ENCODE measurements at places on chromosomes 5 and 9.

DNA sequence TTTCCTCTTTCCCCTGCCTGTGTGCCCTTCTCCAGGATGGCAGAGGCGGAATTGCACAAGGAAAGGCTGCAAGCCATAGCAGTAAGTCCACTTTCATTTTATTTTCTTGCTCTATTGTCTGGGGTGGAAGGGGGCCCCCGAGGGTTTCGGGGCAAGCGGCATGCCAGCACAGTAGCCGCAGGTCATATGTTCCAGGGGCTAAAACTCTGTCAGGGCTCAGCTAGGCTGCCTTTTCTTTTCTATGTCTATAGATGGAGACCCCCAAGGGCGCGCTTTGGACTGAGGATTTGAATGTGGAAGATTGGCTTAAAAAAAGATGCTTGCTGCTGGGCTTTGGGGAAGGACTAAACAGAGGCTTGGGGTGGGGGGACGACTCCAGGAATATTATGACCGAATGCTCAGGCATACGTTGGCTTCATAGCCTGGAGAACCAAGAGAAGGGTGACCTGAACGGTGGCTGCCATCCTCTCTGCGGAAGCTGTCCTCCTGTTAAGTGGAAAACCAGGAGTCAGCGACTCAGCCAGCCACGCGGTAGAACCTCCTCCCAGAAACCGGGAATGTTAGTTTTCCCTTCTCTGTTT, 545 bp downstream of the PALM2AKAP2 start:
- DNase-seq, result peak; percentile 63
- no peaks in the 10 kb centered on the region for H3K36me3 ChIP-seq
- H3K27ac ChIP-seq, result peak overlapping the region; percentile 20
- H3K4me3 ChIP-seq, result peak overlapping the region; percentile 76
- H3K27me3 ChIP-seq, result no peaks in the 10 kb centered on the region
- H3K4me1 ChIP-seq, result peaks cover 3% of the 10 kb centered on the region

DNA sequence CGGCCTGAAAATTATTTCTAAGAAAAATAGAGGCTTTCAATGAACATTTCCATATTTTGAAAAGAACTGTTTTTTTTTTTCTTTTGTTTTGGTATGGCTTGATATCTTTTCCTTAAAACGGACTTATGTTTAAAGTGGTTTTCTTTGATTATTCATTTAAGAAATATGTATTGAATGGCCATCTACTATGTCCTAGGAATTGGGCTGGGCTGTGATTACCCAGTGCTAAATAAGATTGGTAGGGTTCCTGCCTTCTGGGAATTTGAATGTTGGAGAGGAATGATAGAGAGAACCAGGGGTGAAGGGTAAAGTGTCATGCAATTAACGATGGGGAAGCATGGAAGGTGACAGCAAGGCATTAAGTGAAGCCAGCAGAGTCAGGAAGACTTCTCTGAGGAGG, 33.2 kb downstream of the TNFSF8 start:
- no peaks in the 10 kb centered on the region for H3K27me3 ChIP-seq
- no peak overlapping the region for H3K27ac ChIP-seq
- no peaks in the 10 kb centered on the region for H3K36me3 ChIP-seq
- H3K4me1 ChIP-seq, result no peaks in the 10 kb centered on the region
- H3K4me3 ChIP-seq, result no peak overlapping the region
- no peak for DNase-seq

GRCh38 chr9:14616188-14616982, 76.8 kb downstream of the ZDHHC21 start:
- H3K4me1 ChIP-seq, result no peaks in the 10 kb centered on the region
- H3K36me3 ChIP-seq, result no peaks in the 10 kb centered on the region
- DNase-seq, result peak; percentile 66
- no peak overlapping the region for H3K27ac ChIP-seq
- H3K27me3 ChIP-seq, result no peaks in the 10 kb centered on the region

- no peaks in the 10 kb centered on the region for H3K27me3 ChIP-seq
- H3K27ac ChIP-seq, result no peak overlapping the region
- H3K4me1 ChIP-seq, result no peaks in the 10 kb centered on the region
- no peak for DNase-seq
Observed at GRCh38 chr5:114393159-114393558, 31.3 kb downstream of the KCNN2 start.

GRCh38 chr5:59348189-59348588, 545.3 kb downstream of the PDE4D start:
- H3K4me1 ChIP-seq, result no peaks in the 10 kb centered on the region
- DNase-seq, result no peak
- H3K4me3 ChIP-seq, result no peak overlapping the region
- H3K27me3 ChIP-seq, result no peaks in the 10 kb centered on the region
- H3K36me3 ChIP-seq, result no peaks in the 10 kb centered on the region

DNA sequence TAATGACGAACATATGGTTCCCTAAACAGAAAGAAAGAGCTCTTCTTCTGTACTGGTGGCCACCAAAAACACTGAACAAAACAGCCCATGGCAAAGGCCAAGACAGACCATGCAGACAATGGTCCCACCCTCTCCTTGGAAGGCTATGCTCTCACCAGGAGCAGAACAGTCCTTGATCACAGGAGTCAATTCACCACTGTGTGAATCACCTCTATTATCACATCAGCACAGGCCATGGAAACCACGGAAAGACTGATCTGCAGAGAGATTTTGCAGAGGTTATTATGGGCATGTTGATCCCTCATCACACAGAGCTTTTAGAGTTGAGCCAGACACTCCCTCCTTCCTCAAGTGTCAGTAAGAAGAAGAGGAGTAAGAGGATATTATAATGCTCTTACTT, 134.0 kb upstream of the RASEF start:
- DNase-seq, result no peak
- peaks cover 4% of the 10 kb centered on the region for H3K4me1 ChIP-seq
- no peaks in the 10 kb centered on the region for H3K36me3 ChIP-seq

DNA sequence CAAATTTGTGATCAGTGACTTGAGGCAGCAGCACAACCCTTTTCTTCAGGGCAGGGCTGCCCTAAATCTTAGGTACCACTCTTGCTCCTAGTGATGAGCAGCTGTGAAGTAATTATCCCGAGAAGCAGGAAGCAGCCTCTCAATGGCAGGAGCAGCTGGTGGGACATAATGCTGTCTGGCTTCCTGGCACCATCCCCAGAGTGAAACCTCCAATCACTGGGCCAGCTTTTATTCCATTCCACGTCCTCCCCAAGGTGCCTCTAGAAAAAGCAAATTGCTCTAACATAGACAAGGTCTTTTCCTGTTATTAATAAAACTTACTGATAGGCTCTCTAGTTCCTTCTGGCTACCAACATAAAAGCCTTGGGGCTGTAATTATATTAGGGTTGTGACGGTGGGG, 154.0 kb downstream of the FRMD3 start:
- no peaks in the 10 kb centered on the region for H3K36me3 ChIP-seq
- H3K4me1 ChIP-seq, result no peaks in the 10 kb centered on the region
- H3K27ac ChIP-seq, result no peak overlapping the region

DNA sequence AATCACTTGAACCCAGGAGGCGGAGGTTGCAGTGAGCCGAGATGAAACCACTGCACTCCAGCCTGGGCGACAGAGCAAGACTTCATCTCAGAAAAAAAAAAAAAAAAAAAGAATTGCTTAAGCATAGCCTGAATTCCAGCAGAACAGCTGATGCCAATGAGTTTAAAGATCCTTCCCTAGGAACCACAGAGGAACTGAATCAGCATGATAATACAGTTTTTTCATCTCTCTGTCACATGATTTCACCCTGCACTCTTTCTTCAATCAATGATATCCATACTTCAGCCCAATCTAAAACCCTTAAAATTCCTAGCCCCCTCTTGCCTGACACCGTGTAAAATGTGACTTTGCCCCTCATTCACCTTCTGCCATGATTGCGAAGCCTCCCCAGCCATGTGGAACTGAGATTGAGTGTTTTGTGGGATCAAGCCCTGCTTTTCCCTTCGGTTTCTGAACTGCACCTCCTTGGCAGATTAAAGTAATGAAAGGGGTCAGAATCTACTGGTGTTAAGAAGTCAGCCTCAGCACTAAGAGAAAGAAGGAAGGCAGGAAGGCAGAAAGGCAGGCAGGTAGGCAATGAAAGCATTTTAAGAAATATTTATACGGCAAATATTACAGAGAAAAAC, 20.9 kb upstream of the DMXL1 start:
- H3K27me3 ChIP-seq, result no peaks in the 10 kb centered on the region
- H3K4me3 ChIP-seq, result no peak overlapping the region
- H3K4me1 ChIP-seq, result peaks cover 2% of the 10 kb centered on the region
- H3K27ac ChIP-seq, result peak overlapping the region; percentile 38
- peak; percentile 54 for DNase-seq
- no peaks in the 10 kb centered on the region for H3K36me3 ChIP-seq

GRCh38 chr5:130213607-130214006, 309.3 kb downstream of the CHSY3 start:
- H3K27ac ChIP-seq, result no peak overlapping the region
- no peaks in the 10 kb centered on the region for H3K27me3 ChIP-seq
- H3K36me3 ChIP-seq, result no peaks in the 10 kb centered on the region
- H3K4me3 ChIP-seq, result no peak overlapping the region
- H3K4me1 ChIP-seq, result no peaks in the 10 kb centered on the region
- peak; percentile 39 for DNase-seq

DNA sequence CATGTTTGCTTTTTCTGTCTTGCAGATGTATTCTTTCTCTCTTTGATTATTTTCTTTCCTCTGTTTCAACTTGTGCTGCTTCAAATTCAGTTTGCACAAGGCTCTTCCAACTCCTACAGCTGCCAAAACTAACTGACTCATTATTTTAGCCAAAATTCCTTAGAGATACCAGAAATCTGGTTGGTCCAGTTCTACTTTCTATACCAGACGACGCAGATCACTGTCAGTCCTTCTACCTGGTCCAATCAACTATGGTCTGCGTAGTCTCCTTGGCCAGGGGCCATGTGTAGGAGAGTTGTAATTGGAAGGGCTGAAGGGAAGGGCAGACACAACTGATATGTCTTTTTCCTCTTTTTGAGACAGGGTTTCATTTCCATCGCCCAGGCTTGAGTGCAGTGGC, 51.9 kb upstream of the JAK2 start:
- peak overlapping the region; percentile 67 for H3K4me3 ChIP-seq
- H3K4me1 ChIP-seq, result peaks cover 3% of the 10 kb centered on the region
- DNase-seq, result no peak
- no peaks in the 10 kb centered on the region for H3K36me3 ChIP-seq

GRCh38 chr5:139772089-139772791, 23.4 kb upstream of the PSD2 start:
- H3K27ac ChIP-seq, result no peak overlapping the region
- no peaks in the 10 kb centered on the region for H3K36me3 ChIP-seq
- no peak overlapping the region for H3K4me3 ChIP-seq
- DNase-seq, result no peak

GRCh38 chr9:69004836-69005235, 9.1 kb downstream of the PRKACG start:
- H3K27me3 ChIP-seq, result peaks cover 14% of the 10 kb centered on the region
- no peak for DNase-seq
- no peak overlapping the region for H3K27ac ChIP-seq
- no peak overlapping the region for H3K4me3 ChIP-seq
- no peaks in the 10 kb centered on the region for H3K4me1 ChIP-seq
- H3K36me3 ChIP-seq, result no peaks in the 10 kb centered on the region
